ENCODE measurements at places on chromosomes 16 and 17. TPM values are rescaled to one million over a fixed set of nuclear protein-coding genes. Genes with fewer than 3 reads are reported as not detected.

DNA sequence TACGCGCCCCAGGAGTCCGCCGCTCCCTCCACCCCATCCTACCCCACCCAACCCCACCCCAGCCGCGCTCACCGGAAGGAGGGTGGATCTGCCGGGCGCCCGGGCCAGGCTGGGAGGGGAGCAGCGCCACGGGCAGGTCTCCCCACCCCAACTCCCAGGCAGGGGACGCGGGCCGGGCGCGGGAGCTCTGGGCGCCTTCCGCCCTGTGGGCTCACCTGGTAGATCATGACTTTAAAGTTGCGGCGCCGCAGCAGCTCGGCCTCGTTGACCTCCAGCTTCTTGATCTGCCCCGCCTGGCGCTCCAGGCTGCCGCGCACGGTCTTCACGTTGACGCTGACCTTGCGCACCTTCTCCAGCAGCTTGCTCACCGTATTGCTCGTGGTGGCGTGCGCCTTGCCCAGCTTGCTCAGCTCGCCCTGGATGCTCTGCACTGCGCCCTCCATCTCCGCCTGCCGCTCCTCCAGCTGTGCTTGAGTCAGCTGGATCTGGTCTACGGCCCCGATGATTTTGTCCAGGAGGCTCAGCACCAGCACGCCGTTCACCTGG, 571 bp downstream of the CAVIN1 start:
- H3K27ac ChIP-seq: peak overlapping the region; percentile 92
- no peaks in the 10 kb centered on the region for H3K27me3 ChIP-seq
- no peak for DNase-seq
- H3K36me3 ChIP-seq: no peaks in the 10 kb centered on the region
- H3K4me3 ChIP-seq: peak overlapping the region; percentile 87
- H3K4me1 ChIP-seq: peaks cover 10% of the 10 kb centered on the region

GRCh38 chr17:50902372-50903353, 36.5 kb upstream of the TOB1 start:
- H3K27ac ChIP-seq: peak overlapping the region; percentile 89
- H3K4me3 ChIP-seq: no peak overlapping the region
- no peaks in the 10 kb centered on the region for H3K27me3 ChIP-seq

DNA sequence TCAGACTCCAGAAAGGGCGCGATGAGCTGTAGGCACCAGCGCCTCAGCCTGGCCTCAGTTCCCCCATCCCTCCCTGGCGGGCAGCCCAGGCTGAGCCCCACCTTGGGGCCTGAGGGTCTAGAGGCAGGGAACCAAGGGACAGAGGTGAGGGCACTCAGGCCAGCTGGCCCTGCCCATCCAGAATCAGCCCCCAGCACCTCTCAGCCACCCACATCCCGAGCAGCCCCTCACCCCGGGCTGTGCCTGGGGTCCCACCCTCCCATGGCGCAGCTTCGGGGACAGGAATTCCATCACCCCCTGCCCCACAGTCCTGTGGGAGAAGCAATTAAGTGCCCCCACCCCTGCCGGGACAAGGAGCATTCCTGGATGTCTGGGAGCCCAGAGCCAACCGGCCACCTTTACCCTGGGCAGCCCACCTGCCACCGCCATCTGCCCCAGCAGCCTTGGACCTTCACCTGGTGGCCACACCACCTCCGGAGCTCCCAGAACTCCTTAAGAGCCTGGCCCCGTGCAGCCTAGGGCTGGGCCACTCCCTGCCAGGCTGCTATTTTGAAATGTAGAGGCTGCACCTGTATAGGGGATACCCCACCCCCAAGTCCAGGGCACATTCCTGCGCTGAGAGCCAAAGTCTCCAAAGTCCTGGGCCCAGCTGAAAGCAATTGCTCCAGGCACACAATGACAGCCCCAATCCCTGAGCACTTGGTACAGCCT, 33.7 kb upstream of the PVALEF start:
- H3K4me1 ChIP-seq: no peaks in the 10 kb centered on the region
- H3K27ac ChIP-seq: no peak overlapping the region
- H3K36me3 ChIP-seq: no peaks in the 10 kb centered on the region
- H3K27me3 ChIP-seq: no peaks in the 10 kb centered on the region
- H3K4me3 ChIP-seq: no peak overlapping the region

DNA sequence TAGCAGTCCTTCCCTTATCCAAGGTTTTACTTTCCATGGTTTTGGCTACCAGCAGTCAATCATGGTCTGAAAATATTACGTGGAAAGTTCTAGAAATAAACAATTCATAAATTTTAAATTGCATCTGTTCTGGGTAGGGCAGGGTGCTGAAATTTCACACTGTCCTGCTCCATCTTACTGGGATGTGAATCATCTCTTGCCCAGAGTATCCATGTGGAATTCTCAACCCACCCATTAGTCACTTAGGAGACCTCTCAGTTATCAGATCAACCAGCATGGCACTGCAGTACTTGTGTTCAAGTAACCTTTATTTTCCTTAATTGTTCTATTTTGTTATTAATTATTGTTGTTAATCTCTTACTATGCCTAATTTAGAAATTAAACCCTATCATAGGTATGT, 202.8 kb upstream of the CPHXL start:
- H3K36me3 ChIP-seq: no peaks in the 10 kb centered on the region
- DNase-seq: no peak
- H3K27ac ChIP-seq: no peak overlapping the region
- H3K27me3 ChIP-seq: no peaks in the 10 kb centered on the region

- no peaks in the 10 kb centered on the region for H3K27me3 ChIP-seq
- H3K4me3 ChIP-seq: no peak overlapping the region
- H3K4me1 ChIP-seq: peaks cover 12% of the 10 kb centered on the region
- DNase-seq: no peak
- H3K36me3 ChIP-seq: no peaks in the 10 kb centered on the region
Measured at GRCh38 chr17:38507436-38507835, 79.2 kb downstream of the ARHGAP23 start.

GRCh38 chr16:15037745-15038144, 18.1 kb downstream of the NTAN1 start:
- H3K27me3 ChIP-seq: no peaks in the 10 kb centered on the region
- H3K4me1 ChIP-seq: peaks cover 9% of the 10 kb centered on the region
- H3K27ac ChIP-seq: no peak overlapping the region
- H3K36me3 ChIP-seq: no peaks in the 10 kb centered on the region

- H3K27ac ChIP-seq: no peak overlapping the region
- no peaks in the 10 kb centered on the region for H3K36me3 ChIP-seq
- H3K4me3 ChIP-seq: no peak overlapping the region
- H3K4me1 ChIP-seq: no peaks in the 10 kb centered on the region
- no peak for DNase-seq
- H3K27me3 ChIP-seq: no peaks in the 10 kb centered on the region
Measured at GRCh38 chr17:47287639-47288038, 34.0 kb downstream of the ITGB3 start.

- H3K36me3 ChIP-seq: no peaks in the 10 kb centered on the region
- H3K27me3 ChIP-seq: no peaks in the 10 kb centered on the region
- H3K4me1 ChIP-seq: peaks cover 1% of the 10 kb centered on the region
Measured at GRCh38 chr16:84604477-84605013, 13.3 kb downstream of the COTL1 start.

- H3K36me3 ChIP-seq: peaks cover 12% of the 10 kb centered on the region
- H3K27me3 ChIP-seq: no peaks in the 10 kb centered on the region
- no peak overlapping the region for H3K4me3 ChIP-seq
- H3K27ac ChIP-seq: no peak overlapping the region
- no peaks in the 10 kb centered on the region for H3K4me1 ChIP-seq
- DNase-seq: no peak
Measured at GRCh38 chr17:7502987-7503386, 18.8 kb downstream of the POLR2A start.

- no peaks in the 10 kb centered on the region for H3K36me3 ChIP-seq
- H3K27me3 ChIP-seq: no peaks in the 10 kb centered on the region
- no peak overlapping the region for H3K4me3 ChIP-seq
- H3K27ac ChIP-seq: no peak overlapping the region
- DNase-seq: no peak
Measured at GRCh38 chr16:78134944-78135619, 35.6 kb downstream of the WWOX start.

- no peak overlapping the region for H3K27ac ChIP-seq
- no peaks in the 10 kb centered on the region for H3K4me1 ChIP-seq
- no peak for DNase-seq
- H3K27me3 ChIP-seq: no peaks in the 10 kb centered on the region
- no peaks in the 10 kb centered on the region for H3K36me3 ChIP-seq
Measured at GRCh38 chr17:63819131-63819530, 8.1 kb upstream of the PSMC5 start.

GRCh38 chr16:3717235-3718018, at the start of gene TRAP1:
TSS of gene TRAP1 (minus strand) at chr16:3717524. CDS start at chr16:3717508, 16 bp downstream.
- H3K36me3 ChIP-seq: no peaks in the 10 kb centered on the region
- H3K4me1 ChIP-seq: peaks cover 14% of the 10 kb centered on the region
- peak; percentile 93 for DNase-seq
- H3K4me3 ChIP-seq: peak within 1 kb of the TSS; percentile 94
- no peaks in the 10 kb centered on the region for H3K27me3 ChIP-seq
- H3K27ac ChIP-seq: peak within 1 kb of the TSS; percentile 78

GRCh38 chr17:66281661-66282369, 20.6 kb upstream of the PRKCA start:
- no peak overlapping the region for H3K27ac ChIP-seq
- H3K4me1 ChIP-seq: no peaks in the 10 kb centered on the region
- H3K36me3 ChIP-seq: no peaks in the 10 kb centered on the region
- H3K27me3 ChIP-seq: no peaks in the 10 kb centered on the region

DNA sequence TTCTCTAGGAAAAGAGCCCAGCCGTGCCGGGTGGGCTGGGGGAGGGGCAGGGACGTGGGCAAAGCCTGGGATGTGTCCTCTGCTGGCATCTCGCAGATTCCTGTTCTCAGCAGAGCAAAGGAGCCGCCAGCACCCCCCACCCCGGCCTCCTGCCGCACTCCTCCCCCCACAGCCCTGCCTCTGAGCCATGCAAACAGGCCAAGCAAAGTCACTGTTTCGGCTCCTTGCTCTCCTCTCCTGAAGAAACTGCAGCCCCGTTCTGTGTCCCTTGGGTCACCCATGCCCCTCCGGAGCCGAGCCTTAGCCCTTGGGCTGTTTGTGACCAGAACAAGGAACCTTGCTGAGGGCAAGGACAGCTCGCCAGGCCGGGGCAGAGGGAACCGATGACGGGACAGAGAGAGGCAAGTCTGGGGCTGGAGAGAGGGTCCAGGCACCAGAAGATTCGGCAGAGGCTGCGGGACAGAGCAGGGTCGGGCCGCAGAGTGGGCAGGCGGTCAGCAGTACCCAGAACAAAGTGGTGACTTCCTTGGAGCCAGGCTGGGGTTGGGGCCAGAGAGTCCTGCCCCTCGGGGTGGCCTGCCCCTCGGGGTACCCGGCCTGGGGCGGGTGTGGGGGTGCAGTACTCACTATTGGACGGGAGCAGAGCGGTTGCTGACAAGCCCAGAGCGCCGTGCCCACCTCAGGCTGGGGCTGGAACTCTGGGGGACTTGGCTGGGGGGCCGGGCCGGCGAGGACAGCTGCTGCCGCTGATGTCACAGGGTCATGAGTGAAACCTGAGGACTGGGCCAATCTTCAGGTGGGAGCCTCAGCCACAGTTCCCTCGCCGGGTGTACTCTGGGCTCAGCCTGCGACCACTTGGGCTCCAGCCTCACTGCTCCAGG, 9.2 kb upstream of the PRR29 start:
- H3K36me3 ChIP-seq: no peaks in the 10 kb centered on the region
- H3K4me1 ChIP-seq: peaks cover 24% of the 10 kb centered on the region
- no peak overlapping the region for H3K27ac ChIP-seq
- H3K27me3 ChIP-seq: no peaks in the 10 kb centered on the region
- H3K4me3 ChIP-seq: no peak overlapping the region

DNA sequence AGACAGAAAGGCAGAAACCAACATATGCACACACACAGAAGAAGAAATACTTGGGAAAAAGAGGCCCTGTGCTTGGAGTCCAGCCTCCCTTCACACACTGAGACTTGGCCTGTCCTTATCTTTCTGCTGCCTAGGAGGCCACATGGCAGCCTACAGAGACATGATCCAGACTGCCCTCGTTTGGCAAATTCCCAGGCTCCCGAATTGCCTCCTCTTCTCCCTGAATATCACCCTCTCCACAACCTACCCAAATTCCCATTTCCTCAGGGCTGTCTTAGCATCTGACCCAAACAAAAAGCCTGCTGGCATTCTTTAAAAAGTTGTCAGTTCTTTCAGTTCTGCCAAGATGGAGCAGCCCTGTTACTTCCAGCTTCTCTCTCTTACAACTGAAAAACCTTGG, 59.8 kb downstream of the DNAH17 start:
- H3K36me3 ChIP-seq: no peaks in the 10 kb centered on the region
- DNase-seq: no peak
- no peak overlapping the region for H3K27ac ChIP-seq
- H3K4me3 ChIP-seq: no peak overlapping the region

- no peaks in the 10 kb centered on the region for H3K27me3 ChIP-seq
- no peak overlapping the region for H3K4me3 ChIP-seq
- H3K4me1 ChIP-seq: no peaks in the 10 kb centered on the region
Measured at GRCh38 chr16:58741166-58741565, 7.0 kb upstream of the GOT2 start.

- no peaks in the 10 kb centered on the region for H3K4me1 ChIP-seq
- no peaks in the 10 kb centered on the region for H3K27me3 ChIP-seq
- no peaks in the 10 kb centered on the region for H3K36me3 ChIP-seq
- H3K4me3 ChIP-seq: no peak overlapping the region
- DNase-seq: no peak
- no peak overlapping the region for H3K27ac ChIP-seq
Measured at GRCh38 chr17:14372905-14373613, 72.2 kb downstream of the HS3ST3B1 start.

Gene SYNGR3
- total RNA-seq: 33.5 TPM

- H3K4me3 ChIP-seq: no peak overlapping the region
- H3K27ac ChIP-seq: no peak overlapping the region
- peaks cover 13% of the 10 kb centered on the region for H3K4me1 ChIP-seq
- DNase-seq: no peak
Measured at GRCh38 chr16:69327585-69328310, 2.6 kb downstream of the PDF start.

Gene ZNF174
- total RNA-seq: 18.3 TPM
